ENCODE measurements at places on chromosomes 5 and 9.

DNA sequence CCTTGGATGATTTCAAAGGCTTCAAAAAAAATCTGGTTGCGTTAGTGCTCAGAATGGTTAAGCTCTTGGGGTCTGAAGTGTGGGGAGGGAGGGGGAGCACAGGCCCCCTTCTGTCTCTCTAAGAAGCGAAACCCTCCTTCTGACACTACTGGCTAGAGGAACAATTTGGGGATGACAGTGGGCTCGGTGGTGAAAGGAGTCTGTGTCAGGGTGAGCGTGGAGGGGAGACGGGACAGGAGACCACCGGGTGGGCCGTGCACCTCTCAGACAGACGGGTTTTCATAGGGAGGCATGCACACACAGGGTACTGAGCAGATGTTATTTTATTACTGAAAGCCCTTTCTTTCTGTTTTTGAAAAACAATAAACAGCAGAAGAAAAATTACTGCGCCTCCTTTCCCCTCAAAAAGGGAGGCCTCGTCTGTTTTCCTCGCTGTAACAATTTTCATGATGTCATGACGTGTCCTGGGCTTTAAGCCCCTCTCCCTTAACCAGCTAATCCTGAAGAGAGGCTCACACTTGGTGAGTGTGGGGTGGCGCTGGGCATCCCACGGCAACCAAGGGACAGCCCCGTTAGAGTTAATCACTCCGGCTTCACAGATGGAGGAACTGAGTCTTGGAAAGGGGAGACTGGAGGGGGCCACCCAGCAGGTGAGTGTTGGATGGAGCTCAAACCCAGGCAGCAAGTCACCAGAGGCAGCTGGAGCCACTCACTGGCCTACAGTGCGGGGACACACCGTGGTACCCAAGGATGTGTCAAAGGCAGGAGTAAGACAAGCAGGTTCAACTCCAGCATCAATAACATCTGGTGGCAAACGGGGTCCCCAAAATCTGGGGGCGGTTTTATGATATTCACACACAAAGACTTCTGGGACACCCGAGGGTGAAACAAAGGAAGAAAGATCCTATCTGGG is 53.4 kb downstream of the PTCH1 start:
- no peak for DNase-seq

- no peak for DNase-seq
Observed at GRCh38 chr5:95130941-95131340, 154.0 kb downstream of the MCTP1 start.

- DNase-seq = no peak
Observed at GRCh38 chr9:124537926-124538325, 30.7 kb upstream of the NR5A1 start.

- DNase-seq = no peak
Observed at GRCh38 chr9:89884356-89885083, 279.7 kb downstream of the GADD45G start.

- no peak for DNase-seq
Observed at GRCh38 chr9:128242828-128243214, 33.0 kb downstream of the GOLGA2 start.

- DNase-seq = no peak
Observed at GRCh38 chr5:132327252-132327955, 33.2 kb downstream of the SLC22A4 start.

- DNase-seq = no peak
Observed at GRCh38 chr5:123647066-123647465, 135.1 kb downstream of the CSNK1G3 start.

DNA sequence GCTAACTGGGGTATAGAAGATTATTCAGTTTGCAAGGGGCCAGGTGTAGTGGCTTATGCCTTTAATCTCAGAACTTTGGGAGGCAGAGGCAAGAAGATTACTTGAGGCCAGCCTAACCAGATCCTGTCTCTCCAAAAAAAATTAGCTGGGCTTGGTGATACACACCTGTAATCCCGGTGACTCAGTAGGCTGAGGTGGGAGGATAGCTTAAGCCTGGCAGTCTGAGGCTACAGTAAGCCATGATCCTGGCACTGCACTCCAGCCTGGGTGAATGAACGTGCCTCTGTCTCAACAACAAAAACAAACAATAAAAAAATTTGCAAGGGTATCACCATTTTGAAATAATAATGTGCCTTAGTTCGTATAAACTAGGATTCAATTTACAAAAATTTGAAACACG is 51.3 kb downstream of the BAAT start:
- DNase-seq = no peak

GRCh38 chr5:175642998-175643397 is 14.9 kb upstream of the HRH2 start:
- DNase-seq = no peak

DNA sequence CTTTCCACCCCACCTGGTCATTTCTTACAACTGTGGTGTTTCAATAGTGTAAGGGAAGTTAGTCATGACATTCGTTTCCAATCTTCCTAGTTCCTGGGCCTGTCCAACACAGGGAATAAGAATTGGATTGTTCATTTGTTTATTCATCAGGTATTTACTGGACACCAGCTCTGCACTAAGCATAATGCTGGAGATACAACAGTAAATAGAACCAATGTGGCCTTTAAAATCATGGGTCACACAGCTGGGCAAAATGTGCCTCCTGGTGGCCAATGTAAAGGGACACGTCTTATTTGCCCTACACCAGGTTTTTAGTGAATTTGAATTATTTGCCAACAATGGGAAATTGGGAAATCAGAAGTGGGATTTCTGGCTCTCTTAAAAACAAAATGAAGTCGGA is 10.4 kb downstream of the ABLIM3 start:
- DNase-seq = no peak

DNA sequence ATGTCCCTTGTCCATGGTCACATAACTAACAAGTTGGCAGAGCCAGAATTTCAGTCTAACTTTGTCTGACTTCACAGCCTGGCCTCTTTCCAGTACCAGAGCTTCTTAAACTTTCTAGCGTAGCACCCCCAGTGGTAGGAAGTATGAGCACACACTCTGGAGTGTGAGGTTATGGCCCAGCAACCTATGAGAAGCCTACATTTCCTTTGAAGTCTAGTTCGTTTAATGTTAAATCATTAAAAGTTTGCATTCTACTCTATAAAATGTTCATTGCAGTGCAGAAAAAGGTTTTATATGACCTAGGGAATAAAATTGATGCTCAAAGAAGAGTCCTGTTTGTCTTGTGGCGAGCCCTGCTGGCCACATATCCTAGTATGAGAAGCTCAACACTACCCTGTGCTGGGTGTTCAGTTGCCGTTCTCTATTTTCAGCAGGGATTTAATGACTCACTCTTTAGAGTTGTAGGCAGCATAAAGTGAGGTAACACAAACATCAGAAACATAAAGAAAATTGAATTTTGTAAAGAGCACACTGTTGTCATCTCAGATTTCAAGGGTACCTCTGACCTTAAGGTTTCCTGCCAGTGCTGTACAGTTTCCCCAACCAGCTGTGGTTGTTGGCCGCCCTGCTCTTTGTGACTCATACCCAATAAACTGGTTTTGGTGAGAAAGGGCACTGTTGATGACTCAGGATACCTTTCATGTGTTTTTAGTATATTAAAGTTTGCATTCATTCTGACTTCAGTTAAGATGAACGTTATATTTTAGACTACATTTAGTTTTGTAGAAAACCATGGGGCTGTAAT is 14.3 kb downstream of the MCCC2 start:
- DNase-seq = peak; percentile 94

- DNase-seq = no peak
Observed at GRCh38 chr5:5046680-5047502, 93.2 kb upstream of the ADAMTS16 start.

GRCh38 chr5:63563008-63563917 is 399.0 kb downstream of the HTR1A start:
- DNase-seq = no peak

DNA sequence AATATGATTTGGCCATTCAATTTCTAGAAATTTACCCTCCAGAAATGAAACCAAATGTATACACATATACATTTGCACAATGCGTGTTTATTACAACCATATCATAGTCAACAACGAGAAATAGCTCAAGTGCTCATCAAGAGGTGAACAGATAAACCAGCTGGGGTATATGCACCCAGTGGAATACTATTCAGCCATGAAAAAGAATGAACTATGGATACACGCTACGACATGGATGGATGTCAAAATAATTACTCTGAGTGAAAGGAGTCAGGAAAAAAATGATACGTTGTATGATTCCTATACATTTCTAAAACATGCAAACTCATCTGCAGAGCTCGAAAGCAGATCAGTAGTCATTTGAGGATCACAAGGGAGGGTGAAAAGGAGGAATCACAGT is 441.5 kb upstream of the ADAMTS16 start:
- no peak for DNase-seq

DNA sequence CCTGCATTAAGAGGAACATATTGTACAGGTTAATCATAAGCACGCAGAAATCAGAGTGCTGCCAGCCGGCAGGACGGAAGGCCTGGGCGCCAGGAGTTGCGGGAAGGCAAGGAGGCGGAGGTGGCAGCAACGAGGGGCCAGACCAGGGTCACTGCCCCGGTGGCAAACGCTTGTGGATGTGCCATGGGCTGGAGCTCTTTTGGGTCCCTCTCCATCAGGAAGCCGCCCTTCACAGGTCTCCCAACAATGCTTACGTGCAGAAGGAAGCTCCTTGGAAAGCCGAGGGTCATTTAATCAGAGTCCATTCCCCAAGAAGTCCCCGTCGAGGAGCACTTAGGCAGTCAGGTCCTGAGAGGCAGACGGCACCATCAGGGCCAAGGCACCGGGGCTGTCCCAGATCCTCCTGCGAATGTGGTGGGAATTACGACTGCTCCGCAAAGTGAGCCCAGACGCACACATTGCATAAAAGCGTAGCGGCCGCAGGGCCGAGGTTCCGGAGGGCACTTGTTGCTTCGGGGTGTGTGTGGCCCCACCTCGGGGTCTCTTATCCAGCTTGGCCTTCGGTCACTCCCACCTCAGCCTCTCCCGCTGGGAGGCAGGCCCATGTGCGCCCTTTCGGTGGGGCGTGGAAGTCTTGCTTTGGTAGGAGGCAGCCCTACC is 20.5 kb downstream of the MRPL36 start:
- DNase-seq = no peak

DNA sequence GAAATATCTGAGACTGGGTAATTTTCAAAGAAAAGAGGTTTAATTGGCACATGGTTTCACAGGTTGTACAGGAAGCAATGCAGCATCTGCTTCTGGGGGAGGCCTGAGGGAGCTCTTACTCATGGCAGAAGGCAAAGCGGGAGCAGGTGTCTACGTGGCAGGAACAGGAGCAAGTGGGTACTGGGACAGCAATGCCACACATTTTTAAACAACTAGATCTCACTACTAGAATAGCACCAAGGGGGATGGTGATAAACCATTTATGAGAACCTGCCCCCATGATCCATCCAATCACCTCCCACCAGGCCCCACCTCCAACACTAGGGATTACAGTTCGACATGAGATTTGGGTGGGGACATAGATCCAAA is 47.6 kb upstream of the HOMER1 start:
- DNase-seq = no peak

Measured in HS-5 (cell line).